Erythroblast (primary cell): ENCODE measurements at places on chromosomes 16 and 17.

- DNase-seq, result no peak
These were observed 1.9 kb upstream of the PAQR4 start for GRCh38 chr16:2967211-2967631.

GRCh38 chr17:64084086-64084939 is 45.6 kb downstream of the ERN1 start:
- DNase-seq, result no peak

DNA sequence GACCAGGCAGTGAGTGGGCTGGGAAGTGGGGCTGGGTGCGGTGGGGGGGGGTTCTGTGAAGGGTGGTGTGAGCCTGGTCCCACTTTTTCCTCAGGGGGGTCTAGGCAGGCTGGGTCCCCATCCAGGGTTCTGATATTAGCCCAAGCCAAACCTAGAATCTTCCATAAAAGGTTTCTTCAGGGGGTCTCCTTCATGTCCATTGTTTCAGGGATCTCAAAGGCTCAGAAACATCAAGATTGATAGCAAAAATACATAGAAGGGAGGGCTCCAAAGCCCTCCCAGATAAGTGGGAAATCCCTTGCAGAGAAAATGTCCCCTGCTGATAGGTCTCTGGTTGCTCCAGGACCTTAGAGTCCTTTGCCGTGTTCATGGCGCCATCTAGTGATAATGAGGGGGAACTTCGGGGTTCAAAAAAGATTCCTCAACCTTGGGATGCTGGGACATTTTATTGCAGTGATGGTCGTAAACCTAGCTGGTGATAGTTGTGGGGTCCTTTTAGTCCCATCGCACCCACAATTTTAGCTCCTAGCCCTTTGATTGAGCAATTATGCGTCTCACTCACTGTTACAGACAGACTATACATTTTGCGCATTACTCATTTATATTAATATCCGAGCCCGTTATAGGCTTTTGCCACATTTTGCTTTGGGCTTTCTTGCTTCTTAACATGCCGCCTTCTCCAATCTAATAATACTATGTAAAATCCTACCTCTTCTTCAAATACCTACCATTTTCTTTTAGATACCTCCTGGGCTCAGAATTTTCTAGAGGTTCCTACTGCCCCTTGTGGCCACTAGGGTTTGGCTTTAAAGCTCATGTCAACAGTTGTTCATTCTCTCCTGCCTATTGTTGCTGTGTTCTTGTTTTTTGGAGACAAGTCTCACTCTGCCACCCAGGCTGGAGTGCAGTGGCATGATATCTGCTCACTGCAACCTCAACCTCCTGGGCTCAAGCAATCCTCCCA is 35.1 kb downstream of the IGF2BP1 start:
- peak; percentile 84 for DNase-seq

DNA sequence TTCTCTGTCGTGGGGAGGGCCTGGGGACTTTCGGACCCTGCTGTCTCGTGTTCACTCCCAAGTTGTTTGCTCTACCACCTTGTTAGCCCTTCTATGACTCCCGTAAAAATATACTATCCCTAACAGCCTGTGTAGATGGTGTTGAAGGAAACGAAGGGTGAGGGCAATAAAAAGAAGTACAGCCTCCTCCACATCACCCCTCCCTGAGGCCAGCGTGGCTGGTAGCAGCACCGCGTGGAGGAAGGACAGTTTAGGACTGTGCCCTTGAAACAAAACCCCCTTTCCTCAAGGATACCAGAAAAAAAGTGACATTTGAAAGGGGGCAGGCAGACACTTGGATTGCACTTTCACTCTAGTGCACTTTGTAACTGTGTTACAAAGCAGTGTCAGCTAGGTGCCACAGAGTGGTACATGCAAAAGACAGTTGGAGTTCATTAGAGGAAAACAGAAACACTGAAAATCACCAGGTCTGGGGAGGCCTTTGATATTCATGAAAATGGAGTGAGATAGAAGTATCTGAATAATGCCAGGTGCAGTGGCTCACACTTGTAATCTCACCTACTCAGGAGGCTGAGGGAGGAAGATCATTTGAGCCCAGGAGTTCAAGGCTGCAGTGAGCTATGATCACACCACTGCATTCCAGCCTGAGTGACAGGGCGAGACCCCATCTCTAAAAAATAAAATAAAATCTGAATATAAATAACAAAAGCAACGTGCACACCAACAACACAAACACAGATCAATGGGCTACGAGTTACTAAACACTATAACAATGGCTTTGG is 53.8 kb downstream of the TBX4 start:
- no peak for DNase-seq

- DNase-seq, result no peak
These were observed 7.0 kb upstream of the SPATA2L start for GRCh38 chr16:89708481-89708931.

- no peak for DNase-seq
These were observed 1.6 kb downstream of the TELO2 start for GRCh38 chr16:1494711-1495110.

GRCh38 chr16:27491894-27492587 is 57.7 kb downstream of the GTF3C1 start:
- no peak for DNase-seq

DNA sequence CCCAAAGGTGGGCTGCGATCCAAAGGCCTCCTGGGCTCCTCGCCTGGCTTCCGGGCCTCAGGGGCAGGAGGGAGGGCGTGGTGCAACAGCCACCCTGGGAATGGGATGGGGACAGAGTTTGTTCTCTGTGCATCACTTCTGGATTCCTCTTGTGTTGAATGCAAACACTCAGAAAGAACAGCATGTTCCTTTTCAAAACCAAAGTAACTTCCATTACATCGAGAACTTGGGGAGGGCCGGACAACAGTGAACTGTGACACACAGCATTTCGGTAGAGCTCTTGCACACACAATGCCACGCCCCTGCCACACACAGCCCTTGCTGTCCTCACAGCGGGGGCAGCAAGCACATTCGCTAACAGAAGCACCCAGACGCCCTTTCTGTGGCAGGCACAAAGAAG is 36.1 kb upstream of the FASN start:
- no peak for DNase-seq
